ENCODE measurements at places on chromosomes 5 and 9.

- no peak for DNase-seq
These were observed 23.8 kb downstream of the PLPP1 start for GRCh38 chr5:55511010-55511409.

DNA sequence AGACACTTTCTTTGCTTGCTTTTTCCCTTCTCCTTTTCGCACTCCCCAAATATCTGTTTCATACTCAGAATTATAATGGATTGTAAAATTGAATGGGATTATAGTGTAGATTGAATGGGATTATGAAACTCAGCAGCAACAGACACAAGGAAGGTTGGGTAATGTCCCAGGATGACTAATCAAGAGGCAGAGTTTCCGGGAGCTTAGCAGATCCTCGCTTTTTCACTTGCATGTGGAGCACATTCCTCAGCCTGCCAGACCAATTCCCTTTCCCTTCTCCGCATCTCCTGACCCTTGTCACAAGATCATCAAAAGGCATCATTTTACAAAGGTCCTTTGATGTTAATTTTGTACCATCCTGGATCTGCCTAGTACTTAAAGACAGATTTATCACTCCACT lies 55.1 kb upstream of the SLC1A1 start:
- DNase-seq: peak; percentile 8

DNA sequence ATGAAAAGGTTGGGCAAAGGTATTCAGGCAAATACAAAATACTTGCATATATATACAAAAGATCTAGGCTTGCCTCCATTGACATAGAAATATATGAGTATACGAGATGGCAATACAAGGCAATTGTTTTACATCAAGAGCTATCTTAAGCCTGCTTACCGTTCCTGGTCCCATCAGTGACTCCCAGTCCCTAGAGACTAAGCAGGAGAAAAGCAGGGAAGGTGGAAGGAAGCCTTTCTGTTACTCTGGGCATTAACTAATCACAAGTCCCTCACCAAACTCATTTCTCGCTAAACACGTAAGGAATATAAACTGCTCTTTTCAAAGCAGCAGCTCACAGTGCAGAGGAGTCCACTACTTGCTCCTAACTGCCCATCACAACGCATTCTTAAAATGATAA lies 125.2 kb downstream of the ZNF608 start:
- DNase-seq: no peak

- DNase-seq: peak; percentile 88
These were observed 3.6 kb upstream of the CCNJL start for GRCh38 chr5:160315968-160316367.

DNA sequence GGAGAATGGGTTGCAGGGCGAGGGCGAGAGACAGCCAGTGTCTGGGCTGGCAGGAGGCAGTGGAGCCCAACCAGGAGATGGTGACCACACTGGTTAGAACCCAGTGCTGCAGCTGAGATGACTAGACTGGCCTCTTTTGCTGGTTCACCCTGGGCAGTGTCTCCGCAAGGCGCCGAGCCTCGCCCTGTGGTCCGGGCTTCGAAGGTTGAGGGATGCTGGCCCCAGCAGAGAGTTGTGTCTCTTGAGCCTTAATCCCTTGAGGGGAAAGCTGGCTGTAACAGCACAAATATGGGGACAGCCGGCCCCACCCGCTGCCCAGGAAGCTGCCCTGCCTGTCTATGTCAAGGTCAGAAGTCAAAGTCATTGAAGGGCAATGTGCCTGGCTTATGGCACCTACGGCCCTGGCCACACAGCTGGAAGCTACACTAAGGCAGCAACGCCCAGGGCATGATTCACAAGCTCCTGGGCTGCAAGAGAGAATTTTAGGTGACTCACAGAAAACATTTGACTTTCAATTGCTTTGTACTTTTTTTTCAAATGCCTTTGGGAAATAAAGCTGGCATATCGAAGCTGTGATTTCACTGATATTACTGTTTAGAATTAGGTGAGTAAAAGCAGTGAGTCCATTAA lies 33.3 kb downstream of the NKX2-5 start:
- no peak for DNase-seq

- DNase-seq: peak; percentile 72
These were observed 19.9 kb upstream of the CPEB4 start for GRCh38 chr5:173868096-173868880.

DNA sequence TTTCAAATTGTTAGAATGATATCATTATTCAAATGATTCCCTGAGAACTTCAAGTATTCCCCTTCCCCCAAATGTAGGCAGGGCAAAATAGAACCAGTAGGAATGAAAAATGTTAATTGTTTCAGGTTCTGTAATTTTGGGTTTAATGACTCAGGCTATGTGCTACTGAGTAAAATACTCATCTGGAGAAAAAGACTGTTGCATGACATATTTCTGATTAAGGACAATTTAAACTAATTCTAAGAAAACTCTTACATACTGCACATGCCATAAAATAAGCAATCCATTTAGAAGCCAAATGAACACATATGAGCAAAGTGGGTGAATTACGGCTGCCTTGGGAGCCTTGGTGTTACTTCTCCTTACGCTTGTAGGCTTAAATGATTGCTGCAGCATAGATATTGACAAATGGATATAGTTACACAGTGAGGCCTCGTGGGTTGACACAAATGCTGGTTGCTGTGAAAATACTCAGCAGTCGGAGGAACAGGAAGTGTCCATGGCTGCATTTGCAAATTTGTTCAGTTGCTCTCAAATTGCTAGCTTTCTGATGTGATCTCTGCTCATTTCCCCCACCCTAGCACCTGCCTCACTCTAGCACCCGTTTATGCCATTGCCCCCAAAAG lies 174.9 kb upstream of the DMAC1 start:
- no peak for DNase-seq
